ENCODE measurements at places on chromosomes 7 and 10.
A peak's percentile ranks its signal among the peaks of the same experiment; 100 is the strongest.

GRCh38 chr10:70051848-70052247, 798 bp upstream of the MACROH2A2 start:
- DNase-seq = no peak

DNA sequence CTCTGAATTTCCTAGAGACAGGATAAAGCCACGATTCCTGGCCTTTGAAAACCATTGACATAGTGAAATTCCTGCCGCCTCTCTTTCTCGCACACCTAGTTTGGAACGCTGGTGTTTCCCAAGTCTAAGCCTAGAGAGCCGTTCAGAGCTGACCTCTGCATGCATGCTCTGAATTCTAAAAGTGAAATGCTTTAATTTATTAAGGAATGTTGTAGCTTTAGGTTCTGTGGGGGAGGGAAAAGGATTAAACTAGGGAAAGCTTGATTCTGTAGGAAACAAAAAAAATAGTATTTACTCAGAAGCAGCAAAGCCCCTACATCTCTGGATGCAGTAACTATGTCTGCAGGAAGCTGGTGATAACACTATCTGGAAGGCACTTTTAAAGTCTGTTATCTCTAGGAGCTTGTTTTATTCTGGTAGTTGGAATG, 27.3 kb downstream of the PFKP start:
- no peak for DNase-seq

- DNase-seq = peak; percentile 45
These were observed 11.3 kb upstream of the SAMD8 start for GRCh38 chr10:75099952-75100763.

DNA sequence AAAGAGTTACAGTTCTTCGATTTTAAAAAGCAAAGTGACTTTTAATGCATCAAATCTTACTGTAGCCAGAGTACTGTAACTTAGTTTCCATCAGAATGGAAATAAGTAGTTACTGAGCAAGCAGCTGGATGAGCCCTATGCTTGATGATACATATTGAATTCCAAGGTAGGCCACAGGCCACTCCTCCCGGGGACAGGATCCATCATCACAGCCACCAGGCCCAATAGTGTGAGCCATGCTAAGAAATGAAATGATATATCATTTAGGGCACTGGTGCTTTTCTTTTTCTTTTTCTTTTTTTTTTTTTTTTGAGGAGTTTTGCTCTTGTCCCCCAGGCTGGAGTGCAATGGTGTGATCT, 42.9 kb upstream of the TOMM7 start:
- no peak for DNase-seq

- DNase-seq = no peak
These were observed 4.4 kb downstream of the PRF1 start for GRCh38 chr10:70597856-70598815.

GRCh38 chr10:93565446-93565845, 1.0 kb upstream of the FFAR4 start:
- no peak for DNase-seq

DNA sequence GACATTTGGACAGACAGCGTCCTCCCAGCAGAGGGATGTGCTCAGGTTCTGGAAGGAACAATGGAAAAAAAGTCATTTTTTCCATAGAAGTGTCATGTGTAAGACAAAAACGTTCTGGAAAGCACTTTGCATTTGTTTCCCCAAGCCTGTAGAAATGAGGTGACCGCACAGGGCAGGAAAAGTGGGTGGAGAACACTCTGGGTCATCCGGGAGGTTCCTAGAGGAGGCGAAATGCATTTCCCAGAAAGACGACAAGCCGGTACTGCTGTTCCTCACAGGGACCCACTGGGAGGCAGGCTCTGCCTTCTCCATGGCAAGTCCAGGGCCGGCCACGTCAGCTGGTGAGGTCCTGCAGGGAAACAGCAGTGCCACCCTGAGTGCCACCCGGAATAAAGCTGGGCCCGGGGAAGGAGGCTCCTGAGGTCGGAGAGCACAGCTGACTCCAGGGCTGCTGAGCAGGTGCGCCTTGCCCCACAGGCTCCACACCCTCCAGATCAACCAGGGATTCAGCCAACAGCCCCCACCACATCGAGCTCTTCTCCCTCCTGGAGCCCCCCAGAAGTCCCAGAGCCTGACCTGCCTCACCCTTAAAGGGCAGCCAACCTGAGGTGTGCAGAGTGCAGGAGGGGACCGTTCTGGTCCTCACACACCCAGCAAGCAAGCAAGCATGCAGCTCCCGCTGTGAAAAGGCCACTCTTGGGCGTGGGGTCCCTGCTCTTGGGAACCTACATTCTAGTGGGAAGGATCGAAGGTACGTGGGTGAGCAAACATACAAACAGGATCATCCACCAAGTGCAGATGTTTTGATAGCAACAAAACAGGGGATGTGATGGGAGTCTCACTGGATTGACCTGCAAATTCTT, 28.8 kb upstream of the INPP5A start:
- no peak for DNase-seq

DNA sequence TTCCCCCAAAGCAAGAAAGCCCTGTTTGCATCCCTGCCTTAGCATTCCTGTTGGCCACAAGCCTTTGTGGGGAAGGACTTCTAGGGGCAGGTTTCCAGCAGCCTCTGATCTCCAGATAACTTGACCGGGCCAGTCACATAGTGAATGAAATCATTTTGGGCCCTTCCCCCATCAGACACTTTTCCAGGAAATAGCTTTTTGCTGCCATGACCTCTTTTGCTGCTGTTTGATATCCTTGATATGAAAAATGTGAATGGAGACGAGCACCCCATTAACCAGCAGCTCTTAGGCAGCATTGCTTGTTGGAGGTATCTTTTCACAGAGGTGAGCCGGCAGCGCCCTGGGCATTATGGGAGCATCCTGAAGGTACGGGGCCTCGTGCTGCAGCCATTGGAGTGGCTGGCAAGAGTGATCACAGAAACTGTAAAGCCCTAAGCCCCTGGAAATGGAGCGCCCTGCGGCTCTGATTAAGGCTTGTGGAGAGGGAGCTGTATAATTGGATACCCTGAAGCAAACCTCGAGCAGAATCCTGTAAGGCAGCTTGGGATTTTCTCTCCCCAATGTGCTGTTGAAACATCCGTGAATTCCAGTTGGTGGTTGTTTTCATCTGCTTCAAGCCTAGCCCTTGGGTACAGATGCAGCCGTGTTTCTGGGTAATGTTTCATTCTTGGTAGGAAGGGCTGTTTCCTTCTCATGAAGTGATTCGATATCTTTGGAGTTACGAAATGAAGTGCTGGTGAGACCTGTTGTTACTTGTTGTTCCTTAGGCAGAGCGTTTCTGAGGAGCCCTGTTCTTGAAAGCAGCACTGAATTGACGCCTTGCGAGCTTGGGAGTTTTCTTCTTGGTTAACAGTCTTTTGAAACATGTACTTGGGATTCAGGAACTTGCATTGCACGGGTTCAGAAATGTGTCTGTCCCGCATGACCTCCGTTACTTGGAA, 179.0 kb downstream of the PTEN start:
- peak; percentile 64 for DNase-seq

DNA sequence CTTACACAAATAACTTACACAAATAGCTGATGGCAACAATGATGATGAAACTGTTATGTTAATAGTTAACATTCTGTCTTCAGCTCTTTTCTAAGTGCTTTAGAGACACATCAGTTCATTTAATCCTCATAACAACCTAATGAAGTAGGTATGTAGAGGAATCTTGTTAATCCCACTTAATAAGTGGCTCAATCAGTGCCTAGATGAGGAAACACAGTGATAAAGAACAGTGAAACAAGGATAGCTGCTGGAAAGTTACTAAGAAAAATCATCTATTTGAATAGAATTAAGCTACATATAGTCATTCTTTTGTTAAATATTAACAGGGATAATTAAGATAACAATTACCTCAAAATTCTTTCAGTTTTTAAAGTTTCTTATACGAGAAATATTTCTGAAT, 487.6 kb downstream of the ARL4A start:
- no peak for DNase-seq

DNA sequence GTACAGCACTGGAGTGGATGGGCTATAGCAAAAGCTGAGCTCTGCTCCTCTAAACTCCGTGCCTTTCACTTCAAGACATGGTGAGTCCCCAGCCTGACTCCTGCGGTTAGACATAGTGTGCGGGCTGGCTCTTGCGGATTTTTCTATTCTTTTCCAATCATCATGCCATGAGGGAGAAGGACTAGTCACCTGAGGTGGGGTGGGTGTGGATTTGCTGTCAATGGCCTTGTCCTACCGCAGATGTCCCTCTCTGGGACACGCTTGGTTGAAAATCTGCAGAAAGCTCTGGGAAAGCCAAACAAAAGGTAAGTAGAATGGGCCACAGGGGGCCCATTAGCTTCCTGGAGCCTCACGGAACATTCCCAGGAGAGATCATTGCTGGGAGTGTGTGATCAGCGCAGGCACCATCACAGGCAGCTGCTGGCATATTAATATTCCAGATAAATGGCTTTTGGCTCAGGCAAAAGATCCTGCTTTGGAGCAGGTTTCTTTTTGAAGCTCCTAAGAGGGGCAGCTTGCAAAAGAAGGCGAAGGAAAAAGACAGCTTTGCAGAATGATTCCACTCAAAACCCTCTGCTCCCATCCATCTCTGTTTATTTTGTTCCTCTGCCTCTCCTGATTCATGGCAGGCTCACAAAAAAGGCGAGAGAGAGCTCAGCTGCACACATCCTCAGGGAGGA, 509.0 kb upstream of the ZMIZ1 start:
- DNase-seq = no peak

DNA sequence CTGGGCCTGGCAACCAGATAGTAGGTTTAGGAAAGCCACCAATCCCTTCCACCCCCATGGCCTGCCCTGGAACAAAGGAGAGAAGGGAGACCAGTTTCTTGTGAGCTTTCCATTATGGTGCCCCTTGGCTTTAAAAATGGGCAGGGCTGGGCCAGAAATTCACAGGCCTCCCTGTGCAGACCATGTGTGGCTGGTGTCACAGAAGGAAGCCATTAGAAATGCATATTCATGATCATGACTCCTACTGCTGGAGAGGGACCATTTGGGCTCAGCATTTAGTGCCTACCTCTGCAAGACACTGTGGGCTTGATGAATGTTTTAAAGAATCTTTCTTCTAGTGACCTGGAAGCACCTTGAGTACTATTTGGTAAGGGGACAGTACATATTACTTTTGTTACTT, 108.3 kb downstream of the HECW1 start:
- DNase-seq = no peak

DNA sequence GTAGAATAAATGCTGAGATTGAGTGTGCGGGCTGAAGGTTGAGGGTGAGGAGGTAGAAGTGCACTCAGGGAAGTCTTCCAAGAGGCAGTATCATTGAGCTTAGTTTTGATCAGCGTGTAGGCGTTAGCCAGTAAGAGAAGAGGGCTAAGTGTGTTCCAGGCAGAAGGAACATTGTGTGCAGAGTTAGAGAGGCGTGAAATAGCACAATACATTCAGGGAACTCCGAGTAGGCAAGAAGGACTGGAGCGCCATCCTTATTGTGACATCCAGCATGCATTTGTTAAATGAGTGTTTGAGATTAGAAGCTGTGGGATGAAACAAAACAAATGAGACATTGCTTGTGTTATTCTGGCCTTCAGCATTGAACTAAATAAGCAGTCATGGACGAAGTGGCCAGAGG, 140.9 kb upstream of the MKLN1 start:
- DNase-seq = no peak

GRCh38 chr7:97639036-97639435, 92.8 kb upstream of the TAC1 start:
- no peak for DNase-seq

DNA sequence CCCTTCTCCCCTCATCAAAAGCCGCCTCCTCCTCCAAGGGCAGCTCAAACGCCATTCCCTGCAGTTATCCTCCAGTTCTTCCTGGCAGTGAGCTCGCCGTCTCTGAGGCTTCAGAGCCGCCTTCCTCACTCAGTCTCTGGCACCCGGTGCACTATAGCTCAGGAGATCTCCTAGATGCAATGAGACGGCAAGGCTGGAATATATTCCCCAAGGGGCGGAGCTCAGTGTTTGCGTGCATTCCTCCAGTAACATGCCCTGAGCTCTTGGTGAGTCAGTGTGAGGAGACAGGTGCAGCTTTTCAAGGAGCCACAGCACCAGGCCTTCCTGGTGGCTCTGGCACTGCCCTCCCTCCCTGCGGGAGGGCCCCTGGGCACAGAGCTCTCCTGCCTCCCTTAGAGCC, 512.6 kb upstream of the FOXK1 start:
- no peak for DNase-seq

DNA sequence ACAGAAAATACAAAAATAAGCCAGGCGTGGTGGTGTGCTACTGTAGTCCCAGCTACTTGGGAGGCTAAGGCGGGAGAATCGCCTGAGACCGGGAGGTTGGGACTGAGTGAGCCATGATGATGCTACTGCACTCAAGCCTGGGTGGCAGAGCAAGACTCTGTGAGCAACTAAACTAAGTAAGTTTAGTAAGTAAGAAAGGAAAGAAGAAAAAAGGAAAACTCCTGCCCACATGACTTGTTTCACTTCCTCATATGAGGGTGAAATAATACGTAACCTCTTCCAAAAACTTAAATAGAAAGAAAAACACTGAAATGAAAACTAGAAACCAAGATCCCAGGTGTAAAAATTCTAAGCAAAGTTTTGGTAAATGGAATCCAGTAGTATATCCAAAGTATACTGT, 79.6 kb downstream of the LARP4B start:
- DNase-seq = no peak

DNA sequence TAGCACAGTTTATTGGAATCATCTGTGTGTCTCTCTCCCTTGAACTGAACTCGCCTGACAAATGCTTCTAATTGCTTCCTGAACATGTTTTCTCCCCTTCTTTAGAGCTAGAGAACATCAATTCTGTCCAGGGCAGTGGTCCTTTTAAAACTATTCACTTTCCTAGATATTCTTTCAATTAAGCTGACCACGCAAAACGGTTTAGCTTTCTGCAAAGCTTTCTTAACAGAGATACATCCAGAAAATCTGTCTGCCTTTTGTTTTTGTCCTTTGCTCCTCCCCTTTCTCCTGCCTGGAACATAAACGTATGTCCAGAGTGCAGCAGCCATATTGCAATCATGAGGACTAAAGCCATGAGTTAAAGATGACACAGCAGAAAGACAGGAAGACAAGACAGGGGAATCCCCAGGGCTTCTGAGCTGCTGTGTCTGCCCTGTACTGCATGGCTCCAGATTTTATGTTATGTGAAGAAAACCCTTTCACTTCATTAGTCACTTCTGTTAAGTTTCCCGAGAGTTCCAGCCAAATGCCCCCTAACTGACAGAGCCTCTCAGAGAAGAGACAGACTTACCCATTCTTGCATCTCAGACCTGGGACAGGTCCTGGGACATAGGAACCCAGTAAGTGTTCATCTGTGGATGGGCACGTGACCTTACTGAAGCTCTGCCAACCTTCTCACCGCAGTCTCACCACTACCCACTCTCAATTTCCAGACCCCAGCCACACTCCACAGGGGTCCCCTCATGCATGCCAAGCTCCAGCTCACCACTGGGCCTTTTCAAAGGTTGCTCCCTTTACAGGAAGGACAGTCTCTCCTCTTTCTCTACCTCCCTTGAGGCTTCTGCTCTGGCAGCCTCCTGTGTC, 35.0 kb upstream of the CPXM2 start:
- DNase-seq = peak; percentile 6

All from fibroblast of the conjunctiva (primary cell).